ENCODE measurements at places on chromosomes 5 and 9.
A peak's percentile ranks its signal among the peaks of the same experiment; 100 is the strongest.

DNA sequence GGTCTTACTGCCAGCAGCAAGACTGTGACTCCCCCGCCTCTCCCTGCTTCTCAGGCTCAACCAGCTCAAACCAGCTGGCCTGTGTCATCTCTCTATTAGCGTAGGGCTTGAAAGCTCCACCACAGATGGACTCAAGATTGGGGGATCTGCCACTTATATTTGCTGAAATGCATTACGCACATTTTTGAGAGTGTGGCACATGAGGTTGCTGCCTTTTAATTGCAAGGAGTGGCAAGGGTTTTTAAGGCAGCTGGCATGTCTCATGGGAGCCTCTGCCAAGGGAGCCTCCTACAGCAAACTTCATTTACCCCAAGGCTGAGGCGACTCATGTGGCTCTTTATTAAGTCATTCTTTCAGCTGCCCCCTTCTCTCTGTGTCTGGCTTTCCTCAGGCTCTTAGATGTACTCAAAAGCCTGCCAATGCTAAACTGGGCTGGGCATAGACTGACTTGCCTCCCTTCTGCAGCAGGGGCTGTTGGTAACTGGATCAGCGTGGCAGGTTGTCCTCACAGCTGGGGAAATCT, 219.3 kb downstream of the SMARCA2 start:
- DNase-seq = no peak

- no peak for DNase-seq
Measured at GRCh38 chr5:53790026-53790425, 229.6 kb downstream of the NDUFS4 start.

DNA sequence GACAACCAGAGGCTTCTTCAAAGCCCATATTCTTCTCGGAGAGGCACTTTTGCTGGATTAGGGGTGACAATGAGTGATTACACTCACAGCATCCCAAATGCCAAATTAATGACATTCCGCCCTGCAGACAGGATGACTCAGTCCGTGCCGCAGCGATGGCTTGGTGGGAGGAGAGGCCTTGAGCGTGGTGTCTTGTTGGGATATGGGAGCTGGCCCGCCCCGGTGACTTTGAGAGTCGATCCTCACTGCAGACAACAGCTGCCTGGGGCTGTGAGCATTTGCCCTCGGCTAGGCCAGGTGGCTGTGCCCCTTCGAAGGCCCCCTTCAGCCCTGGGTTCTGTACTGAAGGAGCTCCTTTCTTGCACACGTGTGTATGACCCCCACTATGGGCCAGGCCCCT, 29.8 kb downstream of the OLFM1 start:
- DNase-seq = no peak

GRCh38 chr5:362978-363765, 41.7 kb downstream of the AHRR start:
- DNase-seq = no peak

DNA sequence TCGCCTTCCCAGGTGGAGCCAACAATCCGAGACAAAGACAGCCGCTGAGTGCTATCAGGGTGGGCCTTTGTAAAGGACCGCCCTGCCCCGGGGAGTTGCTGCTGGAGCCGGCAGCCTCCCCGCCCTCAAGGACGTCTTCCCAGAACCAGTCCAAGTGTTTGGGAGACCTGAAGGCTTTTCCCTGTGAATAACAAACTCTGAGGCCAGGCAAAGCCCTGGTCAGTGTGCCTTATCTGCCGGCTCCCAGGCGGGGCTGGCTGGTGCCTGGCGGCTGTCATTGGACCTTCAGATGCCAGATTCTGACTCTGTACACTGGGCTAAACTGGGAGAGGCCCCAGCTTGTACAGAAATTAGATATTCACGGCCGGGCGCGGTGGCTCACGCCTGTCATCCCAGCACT, 2.1 kb downstream of the SLC9A3 start:
- no peak for DNase-seq

GRCh38 chr9:137354845-137355760, 53.0 kb upstream of the NRARP start:
- no peak for DNase-seq

DNA sequence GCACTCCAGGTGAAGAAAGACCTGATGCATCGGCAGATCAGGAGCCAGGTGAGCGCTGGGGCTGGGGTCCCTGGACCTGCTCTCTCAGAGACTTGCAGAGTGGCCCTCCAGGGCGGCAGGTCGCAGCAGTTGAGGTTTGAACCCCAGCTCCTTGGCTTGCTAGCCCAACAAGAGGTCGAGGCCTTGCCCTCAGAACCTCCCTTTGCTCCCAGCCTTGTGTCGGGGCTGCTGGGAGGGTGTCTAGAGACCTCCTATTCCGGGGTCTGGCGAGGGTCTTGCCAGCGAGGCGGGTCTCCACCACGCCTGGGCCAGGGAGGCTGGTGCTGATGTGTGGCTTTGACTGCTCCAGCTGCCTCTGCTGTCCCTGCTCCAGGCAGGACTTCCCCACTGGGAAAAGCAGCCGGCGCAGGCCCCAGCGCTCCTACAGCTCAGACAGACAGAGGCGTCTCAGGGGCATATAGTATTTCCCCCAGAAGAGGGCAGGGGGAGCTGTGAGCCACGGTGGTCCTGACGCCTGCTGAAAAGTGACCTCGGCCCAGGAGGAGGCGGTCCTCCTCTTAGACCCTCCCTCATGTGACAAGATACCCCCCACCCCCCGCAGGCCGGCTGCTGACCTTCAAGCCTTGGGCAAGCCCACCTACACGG, 38.3 kb downstream of the LRSAM1 start:
- no peak for DNase-seq

- no peak for DNase-seq
Measured at GRCh38 chr5:65832603-65833228, 93.7 kb upstream of the ERBIN start.

DNA sequence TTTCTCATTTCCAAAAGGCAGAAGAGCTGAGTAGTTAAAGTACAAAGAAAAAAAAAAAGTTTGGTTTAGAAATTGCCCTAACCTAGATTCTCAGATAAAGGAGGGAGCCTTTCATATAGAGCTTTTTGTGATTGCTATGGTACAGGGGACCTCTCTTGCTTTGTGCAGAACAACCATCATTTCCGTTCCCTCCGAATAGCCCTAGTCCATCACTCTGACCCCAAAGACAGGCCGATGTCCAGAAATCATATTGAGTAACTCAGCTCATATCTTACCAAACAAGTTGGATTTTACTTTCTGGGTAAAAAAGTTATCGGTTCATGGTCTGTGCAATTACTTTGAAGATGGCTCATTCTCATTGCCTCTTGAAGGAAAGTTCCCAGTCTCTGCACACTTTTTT, 36.7 kb upstream of the COL15A1 start:
- no peak for DNase-seq

DNA sequence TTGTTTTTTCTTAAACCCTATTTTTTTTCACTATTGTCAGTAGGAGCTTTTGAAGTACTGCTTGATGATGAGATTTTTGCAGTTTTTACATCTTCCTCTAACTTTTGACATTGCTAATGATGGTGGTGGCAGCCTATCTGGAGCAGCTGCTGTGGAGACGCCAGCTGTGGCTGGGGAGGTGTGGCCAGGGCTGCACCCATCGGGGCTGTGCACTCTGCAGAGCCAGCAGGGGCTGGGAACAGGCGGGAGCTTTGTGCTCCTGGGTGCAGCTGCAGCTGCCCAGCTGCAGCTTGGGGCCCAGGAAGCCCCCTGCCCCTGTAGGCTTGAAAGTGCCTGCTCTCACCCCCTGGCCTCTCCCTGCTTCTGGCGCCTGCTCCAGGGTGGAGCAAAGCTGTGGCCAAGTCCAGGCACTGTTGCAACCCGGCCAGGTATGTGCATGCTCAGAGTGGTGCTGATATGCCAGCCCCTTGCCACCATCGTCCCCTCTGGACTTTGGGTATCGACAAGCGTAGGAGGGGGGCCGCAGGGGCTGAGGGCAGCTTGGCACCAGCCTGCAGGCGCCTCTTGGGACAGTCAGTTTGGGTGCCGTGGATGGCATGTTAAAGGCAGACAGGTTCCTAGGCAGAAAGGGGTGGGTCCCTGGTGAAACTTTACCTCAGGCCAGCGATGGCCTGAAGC, 39.2 kb downstream of the FER start:
- no peak for DNase-seq

- DNase-seq = no peak
Measured at GRCh38 chr9:112421771-112422222, 41.9 kb downstream of the HSDL2 start.

GRCh38 chr5:130106480-130106879, 202.2 kb downstream of the CHSY3 start:
- DNase-seq = no peak

DNA sequence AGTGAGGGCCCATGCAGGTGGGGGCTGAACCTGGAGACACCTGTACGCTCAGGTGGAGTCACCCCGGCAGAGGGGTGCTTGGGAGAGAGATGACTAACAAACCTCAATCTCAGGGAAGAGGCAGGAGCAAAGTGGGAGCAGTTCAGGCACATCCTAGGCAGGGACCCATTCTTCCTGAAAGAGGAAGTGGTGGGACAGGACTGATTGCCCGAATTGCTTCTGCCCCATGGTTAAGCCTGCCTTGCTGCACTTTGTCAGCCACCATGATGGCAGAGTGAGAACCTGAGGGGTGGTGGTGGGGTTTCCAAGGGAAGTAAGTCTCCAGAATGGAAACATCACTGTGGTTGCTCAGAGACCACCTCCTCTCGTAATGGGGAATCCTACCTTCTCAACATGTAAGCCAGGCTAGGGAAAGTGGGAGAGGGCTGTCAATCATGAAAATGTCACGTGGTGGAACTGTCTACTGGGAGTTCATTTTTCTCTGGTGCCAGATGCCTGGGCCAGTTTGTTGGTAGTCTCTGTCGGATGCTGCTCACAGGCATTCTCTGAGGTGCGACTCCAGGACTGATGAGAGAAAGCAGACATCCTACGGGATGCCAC, 150.4 kb downstream of the HSPA4 start:
- no peak for DNase-seq

DNA sequence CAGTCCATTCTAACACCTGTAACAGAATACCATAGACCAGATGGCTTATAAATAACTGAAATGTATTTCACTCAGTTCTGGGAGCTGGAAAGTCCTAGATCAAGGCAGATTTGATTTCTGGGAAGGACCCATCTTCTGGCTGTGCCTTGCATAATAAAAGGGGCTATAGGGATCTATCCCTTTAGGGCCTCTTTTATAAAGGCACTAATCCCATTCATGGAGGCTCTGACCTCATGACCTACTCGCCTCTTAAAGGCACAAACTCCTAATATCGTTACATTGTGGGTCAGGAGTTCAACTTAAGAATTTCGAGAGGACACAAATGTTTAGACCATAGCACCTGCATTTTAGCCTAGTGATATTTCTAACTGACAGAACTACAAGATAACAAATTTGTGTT, 619.0 kb downstream of the CDH18 start:
- no peak for DNase-seq

GRCh38 chr9:133610845-133611244, 1.7 kb upstream of the FAM163B start:
- no peak for DNase-seq

GRCh38 chr5:94910721-94911120, 292.3 kb downstream of the SLF1 start:
- DNase-seq = no peak

DNA sequence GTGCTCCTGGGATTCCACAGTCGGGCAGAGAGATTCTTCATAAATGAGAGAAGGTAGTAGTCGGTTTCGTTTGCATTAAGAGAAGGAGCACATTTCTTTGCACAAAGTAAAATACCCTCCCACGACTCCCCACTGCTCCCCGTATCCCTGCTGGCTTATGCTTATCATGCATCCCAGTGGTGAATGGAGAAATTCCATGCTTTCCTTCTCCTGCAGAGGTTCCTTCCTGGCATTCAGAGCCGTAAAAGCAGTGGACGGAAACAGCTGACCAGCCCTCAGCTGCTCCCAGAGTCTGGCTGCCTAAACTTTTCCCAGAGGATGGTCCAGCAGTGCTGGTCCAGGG, 93.1 kb downstream of the C9orf152 start:
- DNase-seq = no peak

- no peak for DNase-seq
Measured at GRCh38 chr5:101390151-101390908, 487.2 kb upstream of the ST8SIA4 start.

- DNase-seq = no peak
Measured at GRCh38 chr9:18741945-18742344, 268.0 kb downstream of the ADAMTSL1 start.

DNA sequence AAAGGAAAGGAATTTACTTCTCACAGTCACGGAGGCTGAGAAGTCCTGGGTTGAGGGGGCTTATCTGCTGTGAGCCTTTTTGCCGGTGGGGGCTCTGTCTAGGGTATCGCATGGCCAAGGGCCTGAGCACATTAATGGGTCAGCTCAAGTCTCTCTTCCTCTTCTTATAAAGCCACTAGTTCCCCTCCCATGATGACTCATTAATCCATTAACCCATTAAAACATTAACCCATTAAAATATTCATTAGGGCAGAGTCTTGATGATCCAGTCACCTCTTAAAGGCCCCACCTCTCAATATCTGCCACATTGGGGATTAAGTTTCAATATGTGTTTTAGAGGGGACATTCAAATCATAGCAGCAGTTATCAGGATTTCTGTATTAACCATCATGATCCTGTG, 406.3 kb downstream of the SPOCK1 start:
- DNase-seq = no peak

DNA sequence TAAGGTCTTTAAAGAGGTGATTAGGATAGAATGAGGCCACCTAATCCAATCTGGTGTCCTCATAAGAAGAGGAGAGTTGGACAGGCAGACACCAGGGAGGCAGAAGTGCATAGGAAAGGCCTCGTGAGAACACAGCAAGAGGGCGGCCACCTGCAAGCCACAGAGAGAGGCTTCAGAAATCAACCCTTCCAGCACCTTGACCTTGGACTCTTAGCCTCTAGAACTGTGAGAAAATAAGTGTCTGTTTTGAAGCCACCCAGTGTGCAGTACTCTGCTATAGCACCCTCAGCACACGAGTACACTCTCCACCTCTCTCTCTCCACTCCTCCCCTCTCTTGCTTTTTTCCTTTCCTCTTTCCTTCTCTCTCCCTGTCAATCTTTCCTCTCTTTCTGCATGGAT, 26.8 kb downstream of the NIPAL4 start:
- DNase-seq = no peak

DNA sequence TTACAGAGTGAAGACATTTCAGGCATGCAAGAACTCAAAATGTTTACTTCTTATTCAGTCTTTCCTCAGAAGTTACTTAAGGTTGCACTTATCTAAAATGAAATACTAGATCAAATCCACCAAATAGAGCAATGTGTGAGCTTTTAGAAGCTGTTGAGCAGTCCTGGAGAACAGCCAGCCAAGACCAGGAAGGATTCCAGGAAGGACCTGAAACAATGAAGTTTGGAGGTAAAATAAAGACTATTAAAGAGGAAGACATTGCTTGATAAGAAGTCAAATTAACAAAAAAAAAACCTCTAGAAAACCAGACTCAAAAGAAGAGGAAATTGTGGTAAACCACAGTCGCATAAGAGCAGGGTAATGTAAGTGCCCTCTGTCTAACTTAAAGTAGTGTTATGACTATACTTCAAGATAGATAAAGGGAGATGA, 156.2 kb upstream of the S1PR3 start:
- DNase-seq = peak; percentile 18

DNA sequence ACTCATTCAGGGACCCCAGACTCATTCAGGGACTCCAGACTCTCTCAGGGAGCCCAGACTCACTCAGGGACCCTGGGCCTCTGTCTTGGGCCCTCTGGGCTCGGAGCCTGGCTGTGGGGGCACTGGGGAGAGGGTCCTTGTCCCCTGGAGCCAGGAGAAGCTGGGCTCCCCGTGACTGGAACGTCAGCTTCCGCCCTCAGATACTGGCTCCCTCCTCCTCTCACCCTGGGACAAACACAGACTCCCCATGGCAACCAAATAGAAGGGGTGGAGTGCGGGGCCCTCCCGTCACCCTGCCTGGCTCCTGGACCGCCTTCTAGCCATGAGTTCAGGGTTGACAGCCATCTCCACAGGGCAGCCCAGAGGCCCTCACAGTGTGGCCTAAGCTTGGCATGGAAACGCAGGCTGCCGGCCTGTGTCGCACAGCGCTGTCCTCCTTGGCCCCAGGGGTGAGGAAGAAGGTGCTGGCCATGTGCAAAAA, 27.6 kb downstream of the ZDHHC11B start:
- no peak for DNase-seq

Data from T-helper 2 cell treated with Interferon-gamma antibody and Interleukin-4, amounts not matched to agents 5 μg/mL and 100 μg/mL, for 36 hours (primary cell).